ENCODE measurements at places on chromosomes 7 and 10.

- DNase-seq = no peak
Observed at GRCh38 chr7:131471250-131472004, 85.0 kb downstream of the PODXL start.

DNA sequence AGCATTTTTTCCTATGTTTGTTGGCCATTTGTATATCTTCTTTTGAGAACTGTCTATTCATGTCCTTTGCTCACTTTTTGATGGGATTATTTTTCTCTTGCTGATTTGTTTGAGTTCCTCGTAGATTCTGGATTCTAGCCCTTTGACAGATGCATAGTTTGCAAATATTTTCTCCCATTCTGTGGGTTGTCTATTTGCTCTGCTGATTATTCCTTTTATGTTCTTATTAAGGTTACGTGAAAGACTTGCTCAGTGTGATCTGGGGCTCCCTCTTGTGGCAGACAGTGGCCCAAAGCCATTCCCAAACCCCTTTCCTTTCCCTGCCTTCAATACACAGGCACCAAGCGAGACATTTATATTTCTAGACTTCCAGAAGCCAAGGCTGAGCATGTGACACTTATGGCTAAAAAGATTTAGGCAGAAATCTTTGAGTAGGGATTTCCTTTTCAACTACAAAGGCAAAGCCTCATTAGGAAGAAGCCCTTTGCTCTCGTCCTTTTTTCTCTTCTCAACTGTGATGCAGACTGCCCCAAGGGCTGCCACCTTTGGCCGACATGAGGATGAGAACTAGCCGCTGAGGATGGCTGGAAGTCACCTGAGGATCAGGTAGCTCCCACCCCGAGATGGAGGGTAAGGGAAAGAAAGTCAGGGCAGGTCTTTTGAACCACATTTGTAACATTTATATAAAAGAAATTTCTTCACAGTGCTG lies 23.6 kb downstream of the ST8SIA6 start:
- DNase-seq = peak; percentile 82

DNA sequence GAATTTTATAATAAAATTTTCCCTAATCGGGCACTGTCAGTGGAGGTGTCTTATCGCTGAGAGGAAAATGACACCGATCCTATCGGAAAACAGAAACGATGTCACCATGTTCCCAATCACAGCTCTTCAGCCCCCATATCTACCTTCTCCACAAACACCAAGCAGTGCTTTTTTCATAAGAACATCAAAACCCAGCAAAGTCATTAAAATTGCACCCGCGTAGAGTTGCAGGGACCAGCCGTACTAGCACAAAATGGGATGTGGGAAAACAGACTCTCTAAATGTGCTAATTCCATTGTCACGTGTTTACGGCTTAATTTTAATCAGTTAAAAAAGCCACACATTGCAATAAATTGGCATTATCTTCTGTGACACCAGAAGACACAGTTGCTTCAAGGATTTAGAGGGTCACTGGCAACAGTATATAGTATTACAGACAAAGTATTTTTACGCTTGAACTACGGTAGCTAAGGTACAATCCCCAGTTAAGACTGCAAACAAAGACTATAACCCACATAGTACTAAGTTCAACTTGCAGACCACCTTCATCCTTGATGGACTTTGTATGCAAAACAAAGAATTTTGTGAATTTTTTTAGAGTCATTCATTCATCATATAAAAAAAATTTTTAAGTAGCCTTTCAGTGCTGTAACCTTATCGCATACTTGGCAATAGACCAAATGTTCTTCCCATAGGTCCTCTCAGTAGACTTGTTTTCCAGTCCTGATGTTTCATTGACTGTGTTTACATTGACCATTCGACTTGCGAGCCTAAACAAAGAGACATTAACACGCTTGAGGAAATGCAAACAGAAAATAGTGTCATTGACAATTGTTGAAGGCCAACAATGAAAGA lies 116.0 kb downstream of the VTI1A start:
- DNase-seq = no peak

GRCh38 chr7:113922049-113922448 lies 3.2 kb upstream of the PPP1R3A start:
- peak; percentile 15 for DNase-seq

GRCh38 chr7:50762337-50762736 lies 20.4 kb downstream of the GRB10 start:
- no peak for DNase-seq

DNA sequence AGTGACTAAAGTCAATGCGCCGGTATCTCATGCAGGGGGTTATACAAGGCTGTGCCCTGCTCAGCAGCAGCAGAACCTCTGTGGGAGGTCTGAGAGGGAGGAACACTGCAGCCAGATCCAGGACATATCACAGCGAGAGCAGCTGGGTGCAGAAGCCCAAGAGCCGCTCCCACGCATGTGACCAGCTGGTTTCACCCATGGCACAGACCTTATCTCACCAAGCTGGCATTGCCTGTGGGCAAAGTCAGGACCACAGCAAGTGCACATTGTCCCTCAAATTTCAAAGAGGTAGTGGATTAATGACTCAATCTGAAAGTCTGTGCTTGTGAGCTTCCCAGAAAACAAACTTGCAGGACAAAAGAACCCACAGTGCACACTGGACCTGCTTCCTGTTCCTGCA lies 31.6 kb upstream of the AKR1C1 start:
- DNase-seq = no peak

- DNase-seq = no peak
Observed at GRCh38 chr7:131109011-131109758, 218.5 kb upstream of the MKLN1 start.

- no peak for DNase-seq
Observed at GRCh38 chr10:28253169-28253785, 49.6 kb downstream of the MPP7 start.
